ENCODE measurements at places on chromosomes 13 and 19.
A peak's percentile ranks its signal among the peaks of the same experiment; 100 is the strongest.

GRCh38 chr13:46656786-46657185 is 103.8 kb downstream of the LRCH1 start:
- DNase-seq: no peak

- no peak for DNase-seq
Measured at GRCh38 chr13:110268576-110269185, 38.3 kb downstream of the COL4A1 start.

DNA sequence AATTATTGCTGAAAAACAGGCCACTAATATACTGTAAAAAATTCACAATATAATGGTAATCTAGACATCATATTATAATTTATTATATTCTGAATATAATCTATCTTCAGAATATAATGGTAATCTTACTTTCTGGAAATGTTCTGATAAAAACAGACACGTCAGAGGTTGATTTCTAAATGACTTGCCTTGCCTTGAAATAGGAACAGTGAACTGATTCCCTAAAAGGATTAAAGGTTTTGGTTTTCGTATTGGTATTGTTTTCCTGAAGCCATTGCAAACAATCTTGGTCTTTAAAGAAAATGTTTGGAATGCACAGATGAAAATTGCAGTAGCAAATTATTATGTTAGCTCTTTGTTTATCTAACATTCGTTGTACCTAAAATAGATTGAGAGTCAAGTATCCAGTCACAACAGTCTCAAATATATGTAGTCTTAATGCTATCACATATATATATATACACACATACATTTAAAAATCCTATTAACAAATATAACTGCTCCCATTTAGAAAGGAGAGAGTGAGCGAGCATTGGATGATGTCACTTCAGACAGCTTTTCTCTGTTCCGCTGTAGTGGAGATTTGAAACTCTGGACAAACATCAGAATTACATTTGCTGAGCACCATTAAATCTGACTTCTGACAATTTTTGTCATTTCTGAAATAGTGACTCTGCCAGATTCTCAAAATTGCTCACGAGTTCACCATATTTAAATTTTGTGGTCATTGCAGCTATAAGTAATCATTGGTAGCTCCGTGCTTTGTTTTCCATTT is 1.7 kb downstream of the ITM2B start:
- DNase-seq: peak; percentile 13

- peak; percentile 64 for DNase-seq
Measured at GRCh38 chr13:51781246-51782022, 22.5 kb downstream of the DHRS12 start.

GRCh38 chr13:99199541-99200431 is 868 bp upstream of the UBAC2 start:
- peak; percentile 39 for DNase-seq

All from hematopoietic multipotent progenitor cell treated with erythropoietin and hydrocortisone succinate and interleukin-3 and kit ligand, for 6 days (in vitro differentiated cells).